Astrocyte of the spinal cord (primary cell): ENCODE measurements at places on chromosomes 1 and 21.
A peak's percentile ranks its signal among the peaks of the same experiment; 100 is the strongest.

- no peak for DNase-seq
Measured at GRCh38 chr1:229138058-229138457, 132.9 kb upstream of the RAB4A start.

GRCh38 chr1:14246471-14246870, 352.0 kb upstream of the KAZN start:
- DNase-seq = no peak

- no peak for DNase-seq
Measured at GRCh38 chr1:213676736-213677135, 311.0 kb upstream of the PROX1 start.

- DNase-seq = no peak
Measured at GRCh38 chr21:44618909-44619308, 7.0 kb downstream of the KRTAP10-8 start.

DNA sequence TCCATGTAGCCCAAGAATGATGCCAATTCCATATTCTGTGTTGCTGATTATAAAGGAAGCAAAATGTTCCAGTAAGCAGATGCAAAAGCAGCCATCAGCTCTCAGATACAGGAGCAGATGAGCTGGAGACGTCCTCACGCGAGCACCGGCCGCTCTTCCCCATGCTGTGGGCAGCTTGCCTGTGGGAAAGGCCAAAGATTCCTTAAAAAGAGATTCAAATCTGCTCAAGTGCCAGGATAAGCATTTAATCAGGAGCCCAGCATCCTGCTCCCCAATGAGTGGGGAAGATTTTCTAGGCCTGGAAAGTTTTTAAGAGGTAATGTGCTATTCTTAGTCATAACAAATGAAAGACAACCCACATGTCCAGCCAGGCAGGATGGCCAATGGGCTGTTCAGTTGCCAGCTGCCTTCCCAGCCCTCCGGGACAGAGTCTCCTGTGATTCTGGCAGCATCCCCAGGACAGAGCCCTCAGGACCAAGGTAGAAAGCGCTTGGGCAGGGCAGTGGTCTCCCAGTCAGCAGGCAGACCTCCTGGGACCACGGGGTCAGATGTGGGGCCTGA, 108.2 kb upstream of the TMPRSS2 start:
- DNase-seq = peak; percentile 80

DNA sequence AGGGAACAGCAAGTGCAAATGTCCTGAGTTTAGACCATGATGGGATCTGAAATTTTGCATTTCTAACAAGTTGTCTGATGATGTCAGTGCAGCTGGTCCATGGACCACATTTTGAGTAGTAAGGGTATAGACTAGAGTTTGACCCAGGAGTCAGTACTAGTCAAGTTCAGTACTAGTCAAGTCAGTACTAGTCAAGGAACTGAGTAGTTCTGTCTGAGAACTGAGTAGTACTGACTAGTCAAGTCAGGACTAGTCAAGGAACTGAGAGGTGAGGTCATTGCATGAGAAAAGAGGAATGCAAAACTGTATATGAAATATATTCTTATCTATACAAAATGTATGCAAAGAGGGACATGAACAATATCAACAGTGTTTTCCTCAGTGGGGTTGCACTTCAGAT, 34.1 kb downstream of the TSEN15 start:
- DNase-seq = no peak

DNA sequence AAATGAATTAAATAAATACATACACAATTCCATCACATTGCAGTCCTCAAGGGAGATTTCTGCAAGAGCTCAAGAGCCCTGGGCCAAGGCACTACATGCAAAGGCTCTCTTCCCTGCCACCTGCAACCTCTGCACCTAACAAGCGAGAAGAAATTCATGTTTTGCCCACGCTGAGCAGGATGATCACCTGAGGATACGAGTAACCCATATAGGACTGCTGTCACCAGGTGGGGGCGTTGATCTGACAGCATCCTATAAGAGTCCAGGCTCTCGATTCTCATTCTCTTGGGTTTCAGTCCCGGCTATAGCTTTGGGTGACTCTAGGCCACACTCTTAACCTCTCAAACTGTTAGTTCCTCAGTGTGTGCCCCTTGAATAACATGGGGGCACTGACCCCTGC, 18.7 kb upstream of the SPOCD1 start:
- DNase-seq = no peak

DNA sequence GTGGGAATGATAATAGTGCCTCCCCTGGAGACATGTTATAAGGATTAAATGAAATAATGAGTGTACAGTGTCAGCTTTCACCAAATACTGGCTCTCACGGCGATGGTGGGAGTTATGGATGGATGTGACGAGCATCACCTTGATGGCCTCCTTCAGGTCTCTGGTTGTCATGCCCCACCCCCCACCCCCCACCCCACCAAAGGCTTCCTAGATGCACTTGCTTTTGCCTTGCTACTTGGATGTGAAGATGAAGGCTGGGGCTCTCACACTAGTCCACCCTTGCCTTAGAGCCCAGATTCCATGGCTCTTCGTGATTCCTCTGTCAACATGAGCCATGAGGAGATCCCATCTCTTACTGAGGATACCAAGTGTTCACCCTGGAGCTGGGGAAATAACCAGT, 412.3 kb downstream of the NPHP4 start:
- DNase-seq = no peak

DNA sequence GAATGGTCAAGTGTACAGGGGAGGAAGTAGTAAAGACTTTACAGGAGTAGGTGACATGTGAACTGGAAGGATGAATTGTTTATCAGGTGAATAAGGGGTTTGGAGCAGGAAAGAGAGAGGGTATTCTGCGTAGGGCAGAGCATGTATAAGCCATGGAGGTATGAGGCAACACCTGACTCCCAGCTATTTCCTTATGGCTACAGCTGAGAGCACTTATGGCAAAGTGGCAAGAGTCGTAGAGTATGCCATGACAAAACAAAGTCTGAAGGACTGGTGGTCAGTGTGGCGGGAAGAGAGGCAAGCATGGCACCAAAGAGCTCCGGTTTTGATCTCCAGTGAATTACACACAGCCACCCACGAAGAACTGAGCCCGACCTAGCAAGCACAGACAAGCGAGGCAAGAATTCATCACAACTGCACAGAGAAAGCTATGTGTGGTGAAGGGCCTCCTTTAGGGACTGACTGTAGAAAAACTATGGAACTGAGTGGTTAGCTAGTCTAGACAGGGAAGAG, 9.0 kb upstream of the ELOVL1 start:
- DNase-seq = no peak

GRCh38 chr1:115423776-115424175, 85.7 kb upstream of the NGF start:
- no peak for DNase-seq

DNA sequence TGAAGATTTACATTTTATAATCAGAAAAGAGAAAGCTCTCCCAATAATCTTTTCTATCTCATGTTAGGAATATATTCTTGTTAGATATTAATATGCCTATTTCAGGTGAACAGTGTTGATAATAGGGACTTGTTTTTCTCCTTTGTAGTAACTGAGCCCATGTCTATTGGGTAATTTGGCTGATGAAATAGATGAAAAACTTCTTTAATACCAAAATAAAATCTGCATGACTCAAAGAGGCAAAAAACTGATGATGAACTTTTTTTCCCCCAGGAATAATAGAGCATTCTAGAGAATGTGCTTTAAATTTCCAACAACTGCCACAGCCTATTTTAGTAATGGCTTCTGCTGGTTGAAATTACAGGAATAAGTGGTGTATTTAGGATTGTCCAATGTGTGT, 178.9 kb upstream of the GREM2 start:
- no peak for DNase-seq

GRCh38 chr1:234618737-234619049, 8.7 kb upstream of the IRF2BP2 start:
- DNase-seq = no peak

- DNase-seq = no peak
Measured at GRCh38 chr1:40628903-40629292, 36.6 kb downstream of the RIMS3 start.

DNA sequence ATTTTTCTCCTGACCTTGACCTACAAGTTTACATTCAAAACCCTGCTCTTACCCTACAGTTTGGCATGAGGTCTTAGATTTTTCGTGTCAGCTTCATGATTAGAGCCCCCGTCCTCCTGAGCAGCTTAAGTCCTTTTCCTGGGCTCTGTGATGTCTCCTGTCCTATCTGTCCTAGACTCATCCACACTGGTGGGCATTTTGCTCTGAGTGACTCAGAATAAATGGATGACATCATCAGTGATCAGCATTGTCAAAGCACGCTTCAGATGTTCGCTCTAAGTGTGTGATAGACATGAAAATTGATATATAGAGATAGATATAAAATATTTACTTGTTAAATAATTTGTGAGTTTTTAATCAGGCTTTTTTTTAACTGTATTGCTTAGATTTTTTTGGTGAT, 21.8 kb downstream of the RGS13 start:
- no peak for DNase-seq

DNA sequence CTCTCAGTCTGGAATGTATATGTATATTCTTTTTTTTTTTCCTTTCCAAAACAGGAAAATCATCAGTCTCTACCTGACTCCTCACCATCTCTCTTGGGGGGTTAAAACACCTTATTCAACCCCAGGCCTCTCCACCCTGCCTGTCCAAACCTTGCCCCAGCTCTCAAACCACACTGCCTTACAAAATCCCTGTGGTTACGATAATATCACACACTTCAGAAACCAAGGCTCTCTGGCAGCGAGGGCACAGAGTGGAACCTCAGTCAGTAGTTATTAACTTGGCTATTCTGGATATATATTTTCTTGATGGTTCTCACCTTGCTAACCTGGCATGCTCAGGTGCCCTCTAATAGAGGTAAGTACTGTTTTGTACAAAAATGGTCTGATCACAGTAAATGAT, 24.7 kb downstream of the KIAA0040 start:
- DNase-seq = no peak

DNA sequence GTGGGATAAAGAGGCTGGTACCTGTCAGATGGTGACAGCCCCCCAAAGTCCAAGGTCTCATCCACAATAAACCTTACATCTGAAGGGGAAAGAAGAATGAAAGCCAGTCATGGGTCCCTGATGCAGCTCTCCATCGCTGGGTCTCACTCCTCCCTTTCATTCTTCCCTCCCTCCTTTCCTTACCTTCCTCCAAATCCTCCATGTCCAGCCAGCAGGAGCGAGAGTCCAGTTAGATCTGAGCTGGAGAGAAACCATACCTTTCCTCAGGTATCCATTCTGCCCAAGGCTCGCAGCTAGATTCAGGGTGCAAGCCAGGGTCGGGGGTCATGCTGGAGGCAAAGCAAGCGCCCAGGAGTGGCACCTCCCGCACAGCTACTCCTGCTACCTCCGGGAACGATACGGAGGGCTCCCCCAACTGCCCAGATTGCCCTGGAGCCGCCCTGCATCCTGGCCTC, 421 bp downstream of the PSRC1 start:
- DNase-seq = no peak

DNA sequence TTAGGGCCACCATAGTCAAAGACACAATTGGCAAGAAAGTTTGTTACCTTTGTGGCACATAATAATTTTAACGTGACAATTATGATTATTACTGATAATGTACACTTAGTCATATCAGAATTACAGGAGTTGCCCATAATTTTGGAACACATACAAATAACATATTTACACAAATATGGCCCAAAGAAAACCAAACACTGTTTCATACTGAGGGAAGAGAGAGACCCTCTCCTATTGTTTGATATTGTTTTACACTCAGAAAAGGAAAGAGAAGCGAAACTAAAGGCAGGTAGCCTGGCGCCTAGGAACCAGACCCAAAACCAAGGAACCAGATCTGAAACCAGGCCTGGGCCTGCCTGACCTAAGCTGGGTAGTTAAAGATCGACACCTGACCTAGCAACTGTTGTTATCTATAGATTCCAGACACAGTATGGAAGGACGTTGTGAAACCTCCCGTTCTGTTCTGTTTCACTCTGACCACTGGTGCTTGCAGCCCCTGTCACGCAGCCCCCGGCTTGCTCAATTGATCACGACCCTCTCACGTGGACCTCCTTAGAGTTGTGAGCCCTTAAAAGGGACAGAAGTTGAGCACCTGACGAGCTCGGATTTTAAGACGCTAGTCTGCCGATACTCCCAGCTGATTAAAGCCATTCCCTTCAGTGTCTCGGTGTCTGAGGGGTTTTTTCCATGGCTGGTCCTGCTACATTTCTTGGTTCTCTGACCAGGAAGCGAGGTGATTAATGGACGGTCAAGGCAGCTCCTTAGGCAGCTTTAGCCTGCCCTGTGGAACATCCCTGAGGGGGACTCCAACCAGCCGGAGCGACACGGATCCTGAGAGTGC, 27.9 kb downstream of the C1orf115 start:
- DNase-seq = no peak

- peak; percentile 33 for DNase-seq
Measured at GRCh38 chr1:84776639-84777038, 86.4 kb upstream of the SSX2IP start.

GRCh38 chr1:232806186-232806510, 932 bp downstream of the MAP10 start:
- no peak for DNase-seq

DNA sequence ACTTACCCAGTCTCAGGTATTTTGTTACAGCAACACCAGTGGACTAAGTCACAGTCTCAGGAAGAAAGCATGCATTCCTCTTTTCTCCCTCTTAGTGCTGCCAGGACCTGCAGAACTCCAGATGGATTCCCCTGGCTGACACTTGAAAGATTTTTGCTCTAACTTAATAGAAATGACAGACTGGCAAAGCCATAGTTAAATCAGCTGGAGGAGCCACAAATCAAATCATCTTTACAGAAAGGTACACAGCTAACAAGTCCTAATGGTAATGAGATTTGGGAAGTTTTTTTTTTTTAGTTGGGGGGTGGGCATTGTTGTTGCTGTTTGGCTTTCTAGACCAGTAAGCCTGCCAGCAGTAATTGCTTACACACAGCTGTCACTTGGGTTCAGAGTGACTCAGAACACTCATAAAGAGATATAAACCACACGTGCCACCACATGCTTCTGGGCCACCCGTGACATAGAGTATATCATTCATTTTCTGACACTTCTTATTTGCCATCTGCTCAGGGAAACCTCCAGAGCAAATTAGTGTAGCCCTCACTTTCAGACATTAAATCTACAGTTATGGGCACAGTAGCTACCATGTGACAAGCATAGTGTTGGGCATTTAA, 72.4 kb downstream of the FH start:
- no peak for DNase-seq

- no peak for DNase-seq
Measured at GRCh38 chr1:163823017-163823416, 501.3 kb downstream of the NUF2 start.

DNA sequence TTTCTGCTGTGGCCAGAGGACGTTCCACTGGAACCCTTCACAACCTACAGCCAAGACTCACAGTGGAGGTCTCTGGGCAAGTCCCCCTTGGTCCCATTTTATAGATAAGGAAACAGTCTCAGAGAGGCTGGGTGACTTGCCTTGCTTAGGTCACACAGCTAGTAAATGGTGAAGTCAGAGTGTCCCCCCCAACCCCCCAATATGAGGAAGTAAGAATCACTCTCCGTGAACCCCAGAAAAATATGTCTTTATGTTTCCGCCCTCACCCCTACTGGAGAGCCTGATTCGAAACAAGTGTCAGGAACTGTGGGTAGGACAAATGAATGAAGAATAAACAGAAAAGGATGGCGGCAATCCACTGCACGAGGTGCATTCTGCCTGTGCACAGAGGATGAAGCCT, 56.7 kb downstream of the H3-3A start:
- no peak for DNase-seq
